T-helper 9 cell (primary cell): ENCODE measurements at places on chromosomes 1 and 21.

GRCh38 chr1:116763787-116764465 lies 9.7 kb downstream of the CD2 start:
- no peak for DNase-seq

DNA sequence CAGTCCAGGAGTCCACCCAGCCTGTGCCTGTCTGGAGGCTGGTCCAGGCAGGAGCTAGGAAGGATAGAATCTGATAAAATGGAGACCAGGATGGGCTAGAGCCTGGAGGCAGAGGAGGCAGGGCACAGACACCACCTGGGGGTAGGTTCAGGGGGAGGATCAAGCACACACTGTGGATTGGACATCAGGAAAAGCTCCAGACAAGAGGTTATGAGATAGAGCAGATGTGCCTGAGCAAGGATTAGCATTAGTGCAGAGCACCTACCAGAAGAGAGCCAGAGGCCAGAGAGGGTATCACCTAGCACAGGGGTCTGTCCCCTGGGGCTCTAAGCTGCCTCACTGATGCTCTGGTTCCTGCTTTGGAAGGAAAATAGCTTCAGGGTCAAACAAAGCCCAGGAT lies 216.7 kb upstream of the ZC3H12A start:
- no peak for DNase-seq

- no peak for DNase-seq
Observed at GRCh38 chr1:67194209-67194863, 28.1 kb downstream of the IL23R start.

- DNase-seq: no peak
Observed at GRCh38 chr1:106979371-106979770, 77.1 kb upstream of the PRMT6 start.

GRCh38 chr1:232291261-232291660 lies 338.7 kb downstream of the SIPA1L2 start:
- no peak for DNase-seq

- no peak for DNase-seq
Observed at GRCh38 chr1:46421739-46422138, 27.6 kb downstream of the FAAH start.

- peak; percentile 70 for DNase-seq
Observed at GRCh38 chr1:151993734-151994496, at the start of gene S100A10. S100A10 (minus strand) TSS chr1:151993859; CDS start chr1:151986230, 7,629 bp downstream.

DNA sequence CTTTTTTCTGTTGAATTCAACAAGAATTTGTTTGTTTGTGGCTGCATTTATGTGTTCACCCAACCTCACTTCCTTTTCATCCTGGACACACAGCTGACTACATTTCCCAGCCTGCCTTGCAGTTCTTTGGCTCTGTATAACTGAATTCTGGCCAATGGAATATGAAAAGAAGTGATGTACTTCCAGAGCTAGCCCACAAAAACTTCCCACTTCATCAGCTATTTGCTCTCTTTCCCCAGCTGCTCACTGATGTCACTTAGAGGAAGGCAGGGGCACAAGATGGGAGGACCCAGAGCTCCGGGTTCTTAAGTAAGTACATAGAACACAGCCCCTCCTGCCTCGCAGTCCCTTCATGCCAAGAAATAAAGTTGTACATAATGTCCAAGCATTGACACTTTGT lies 235.0 kb upstream of the FGGY start:
- DNase-seq: no peak

DNA sequence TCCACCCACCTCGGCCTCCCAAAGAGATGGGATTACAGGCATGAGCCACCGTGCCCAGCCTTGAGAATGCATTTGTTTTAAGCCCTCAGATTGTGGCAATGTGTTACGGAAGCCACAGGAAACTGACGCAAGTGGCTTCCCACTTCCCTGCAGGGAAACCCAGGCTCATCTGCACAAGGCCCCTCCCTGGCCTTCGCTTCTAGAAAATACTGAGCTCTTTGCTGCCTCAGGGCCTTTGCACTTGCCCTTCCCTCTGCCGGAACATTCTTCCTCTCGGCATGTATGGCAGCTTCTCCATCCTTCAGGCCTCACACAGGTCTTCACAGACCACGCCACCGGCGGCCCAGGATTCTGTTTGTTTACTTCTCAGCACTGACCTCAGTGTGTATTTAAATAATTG lies 137.0 kb upstream of the TMEM51 start:
- no peak for DNase-seq

DNA sequence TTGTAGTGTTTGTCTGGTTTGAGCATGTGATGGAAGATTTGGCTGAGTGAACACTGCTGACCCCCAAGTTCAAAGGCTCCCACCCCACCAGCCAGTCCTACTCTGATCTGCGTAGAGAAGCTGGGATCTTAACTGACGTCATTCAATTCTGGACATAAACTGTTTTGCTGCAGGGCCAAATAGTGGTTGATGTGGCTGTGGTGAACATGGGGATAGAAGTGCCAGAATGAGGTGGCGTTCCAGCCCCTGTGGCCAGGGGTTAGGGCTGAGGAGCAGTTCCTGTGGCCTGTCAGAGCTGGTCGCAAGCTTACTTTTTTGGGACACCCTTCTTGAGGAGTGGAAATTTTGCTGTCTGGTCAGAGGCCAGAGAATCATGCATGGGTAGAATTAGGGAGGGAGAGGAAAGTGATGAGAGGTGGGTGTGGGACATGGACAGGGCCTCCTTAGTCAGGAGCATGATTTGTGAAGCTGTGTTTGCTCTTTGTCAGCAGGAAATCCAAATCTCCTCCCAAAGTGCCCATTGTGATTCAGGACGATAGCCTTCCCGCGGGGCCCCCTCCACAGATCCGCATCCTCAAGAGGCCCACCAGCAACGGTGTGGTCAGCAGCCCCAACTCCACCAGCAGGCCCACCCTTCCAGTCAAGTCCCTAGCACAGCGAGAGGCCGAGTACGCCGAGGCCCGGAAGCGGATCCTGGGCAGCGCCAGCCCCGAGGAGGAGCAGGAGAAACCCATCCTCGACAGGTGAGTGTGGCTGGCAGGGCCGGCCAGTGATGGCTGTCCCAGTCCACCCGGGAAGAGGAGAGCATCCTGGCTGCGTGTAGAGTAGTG lies 25.9 kb downstream of the SZRD1 start:
- no peak for DNase-seq

DNA sequence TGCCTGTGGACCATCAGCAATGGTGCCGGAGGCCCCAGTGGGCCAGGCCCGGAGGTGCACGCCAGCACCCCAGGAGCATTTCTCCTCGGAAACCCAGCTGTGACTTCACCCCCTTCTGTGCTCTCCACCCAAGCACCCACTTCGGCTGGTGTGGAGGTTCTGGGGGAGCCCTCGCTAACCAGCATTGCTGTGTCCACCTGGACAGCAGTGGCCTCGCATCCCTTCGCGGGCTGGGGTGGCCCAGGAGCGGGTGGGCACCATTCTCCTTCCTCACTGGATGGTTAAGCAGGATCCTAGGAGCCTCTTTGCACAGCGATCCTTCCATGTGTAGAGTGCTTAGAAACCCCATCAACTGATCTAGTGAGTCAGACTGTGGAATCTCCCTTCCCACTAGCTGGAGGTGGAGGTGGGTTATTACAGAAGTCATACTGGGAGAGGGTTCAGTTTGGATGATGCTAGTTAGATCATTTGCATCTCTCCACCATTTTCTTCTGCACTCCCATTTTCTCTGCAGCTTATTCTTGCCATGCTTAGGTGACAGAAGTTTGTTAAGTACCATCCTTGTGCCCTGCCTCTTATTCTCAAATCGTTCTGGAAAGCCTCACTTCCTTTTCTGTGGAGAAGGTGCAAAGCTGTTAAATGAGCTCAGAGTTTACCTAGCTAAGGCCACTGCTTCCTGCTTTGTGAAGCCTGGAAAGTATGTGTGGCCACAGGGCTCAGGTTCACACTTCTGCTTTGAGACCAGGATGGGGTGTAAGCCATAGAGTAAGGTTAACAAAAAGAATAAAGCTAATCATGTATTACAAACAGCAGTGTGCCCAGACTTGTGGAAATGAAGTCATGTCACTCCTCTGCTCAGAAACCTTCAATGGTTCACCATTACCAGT lies 32.3 kb downstream of the TBX19 start:
- no peak for DNase-seq

DNA sequence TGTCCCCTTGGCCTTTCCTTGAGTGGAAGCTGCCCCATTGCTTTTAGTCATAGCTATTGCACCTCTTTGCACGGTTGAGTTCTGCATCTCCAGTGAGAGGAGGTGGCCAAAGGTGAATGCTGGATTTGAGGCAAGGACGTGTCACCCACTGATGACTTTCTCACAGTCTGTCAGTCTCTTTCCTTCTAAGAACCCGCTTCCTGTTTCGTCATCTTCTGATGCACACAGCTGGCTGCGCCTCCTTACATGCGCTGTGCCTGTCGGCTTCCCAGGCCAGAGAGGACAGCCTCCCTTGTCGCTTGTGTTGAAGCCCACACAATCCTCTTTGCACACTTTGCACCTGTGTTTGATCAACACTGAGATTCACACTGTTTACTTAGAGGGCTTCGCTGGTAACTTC lies 41.8 kb upstream of the PWP2 start:
- peak; percentile 72 for DNase-seq

DNA sequence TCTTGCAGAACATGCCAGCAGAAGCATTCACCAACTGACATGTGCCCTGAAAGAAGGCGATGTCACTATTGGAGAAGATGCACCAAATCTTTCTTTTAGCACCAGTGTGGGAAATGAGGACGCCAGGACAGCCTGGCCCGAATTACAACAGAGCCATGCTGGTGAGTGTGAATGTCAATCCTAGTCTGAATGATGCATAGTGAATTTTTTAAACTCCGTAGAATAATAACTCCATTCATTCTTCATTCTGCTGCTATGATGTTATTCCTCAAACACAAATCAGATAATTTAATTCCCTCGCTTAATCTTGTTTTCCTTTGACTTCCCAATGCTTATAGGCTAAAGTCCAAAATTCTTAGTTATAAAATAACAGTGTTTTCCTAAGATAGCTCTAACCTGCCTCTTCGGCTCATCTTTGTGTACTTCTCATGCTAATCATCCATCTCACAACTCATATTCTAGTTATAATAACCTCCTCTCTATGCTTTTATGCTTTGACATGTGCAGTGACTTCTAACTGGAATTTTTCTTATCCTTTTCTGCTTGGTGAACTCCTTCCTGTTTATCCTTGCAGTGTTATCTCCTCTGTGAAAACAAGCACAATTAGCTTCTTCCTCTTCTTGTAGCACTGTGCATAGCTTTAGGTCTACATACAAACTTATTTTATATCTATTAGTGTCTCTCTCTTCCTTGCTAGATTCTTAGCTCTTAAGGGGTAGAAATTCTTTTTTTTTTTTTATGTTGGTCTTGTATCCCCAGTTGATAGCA lies 14.4 kb downstream of the SDCCAG8 start:
- no peak for DNase-seq

DNA sequence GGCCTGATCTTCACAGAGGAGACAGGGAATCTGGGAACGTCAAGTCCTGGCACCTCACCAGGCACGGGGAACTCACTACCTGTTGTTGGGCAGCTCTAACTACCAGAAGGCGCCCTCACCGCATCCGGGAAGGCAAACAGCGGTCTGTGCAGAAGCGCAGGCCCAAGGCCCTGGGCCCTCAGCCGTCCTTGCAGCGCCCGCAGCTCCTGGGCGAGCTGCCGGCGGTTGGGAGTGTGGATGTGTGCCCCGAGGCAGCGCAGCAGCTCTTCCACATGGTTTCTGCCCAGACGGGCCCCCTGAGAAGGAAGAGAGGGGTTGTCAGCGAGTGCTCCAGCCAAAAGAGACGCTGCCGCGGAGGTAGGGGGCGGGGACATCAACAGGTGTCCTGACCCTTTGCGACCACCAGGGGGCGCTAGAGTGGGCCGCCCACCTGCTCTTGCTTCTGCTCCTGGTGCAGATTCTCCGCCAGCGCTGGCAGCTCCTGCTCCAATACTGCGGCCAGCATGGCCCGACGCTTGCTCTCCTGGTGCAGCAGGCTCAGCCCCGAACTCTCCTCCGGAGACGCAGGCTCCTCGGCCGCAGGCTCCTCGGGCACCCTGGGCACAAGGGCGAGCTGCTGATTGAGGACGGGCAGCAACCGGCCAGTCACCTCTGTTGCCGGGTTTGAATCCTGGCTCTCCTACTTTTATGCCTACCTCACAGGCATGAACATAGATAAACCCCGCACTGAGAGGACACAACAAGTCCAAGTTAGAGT lies 9.3 kb downstream of the MAP3K6 start:
- peak; percentile 72 for DNase-seq

GRCh38 chr1:180981596-180982387 lies 40.9 kb downstream of the STX6 start:
- DNase-seq: no peak

DNA sequence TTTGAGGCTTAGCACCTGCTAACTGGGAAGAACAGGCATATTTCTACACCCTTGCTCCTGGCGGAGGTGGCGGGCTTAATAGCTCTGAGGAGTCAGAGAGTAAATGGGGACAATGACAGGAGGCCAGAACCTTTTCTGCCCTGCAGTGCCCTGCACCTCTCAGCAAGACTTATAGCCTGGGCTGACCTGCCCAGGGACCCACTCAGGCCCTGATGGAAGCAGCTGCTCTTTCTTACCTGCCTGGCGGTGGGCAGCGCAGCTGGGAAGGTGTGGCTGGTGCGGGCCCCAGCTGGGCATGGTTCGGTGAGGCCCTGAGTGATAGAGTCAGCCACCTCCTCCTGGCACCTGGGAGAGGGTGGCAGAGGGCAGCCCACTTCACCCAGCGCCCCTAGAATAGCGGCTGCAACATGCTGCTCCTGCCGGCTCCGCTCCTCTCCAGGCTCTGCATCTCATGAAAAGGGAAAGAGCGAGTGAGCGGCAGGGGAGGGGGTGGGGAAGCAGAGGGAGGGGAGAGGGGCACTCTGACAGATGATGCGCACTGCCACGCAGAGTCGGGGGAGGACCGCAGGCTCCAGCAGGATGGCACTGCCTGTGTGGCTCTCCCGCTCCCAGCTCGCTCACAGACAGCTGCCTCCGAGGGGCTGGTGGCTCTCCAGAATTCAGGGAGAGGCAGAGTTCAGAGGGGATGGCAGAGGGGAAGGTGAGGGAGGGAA lies at the start of gene RGS8:
TSS of gene RGS8 (minus strand) at position 472 of the 713 bp plus-strand sequence. CDS start 14,938 bp downstream, outside the sequence.
- no peak for DNase-seq

DNA sequence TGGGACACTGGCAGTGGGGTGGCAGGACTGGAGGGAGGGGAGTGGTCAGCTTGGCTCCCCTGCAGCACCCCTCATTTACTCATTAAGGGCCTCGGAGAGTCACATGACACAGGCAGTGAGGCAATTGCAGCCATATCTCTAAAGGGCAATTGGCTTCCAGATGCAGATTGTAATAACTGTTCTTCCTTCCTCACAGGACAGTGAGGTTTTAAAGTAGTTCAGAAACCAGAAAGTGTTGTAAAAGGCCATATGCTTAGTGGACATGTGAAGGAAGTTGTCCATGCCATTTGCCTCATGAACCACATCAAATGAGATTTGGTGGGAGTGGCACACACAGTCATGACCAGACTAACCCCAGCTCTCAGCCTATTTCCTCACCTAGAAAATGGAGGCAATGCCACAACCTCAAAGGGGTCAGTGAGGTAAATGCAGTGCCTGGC lies 11.1 kb downstream of the MTX1 start:
- DNase-seq: no peak
